ENCODE measurements at places on chromosomes 6 and 20.

- DNase-seq: no peak
Measured at GRCh38 chr6:11598687-11599086, 61.1 kb downstream of the TMEM170B start.

- no peak for DNase-seq
Measured at GRCh38 chr6:17086469-17086868, 15.4 kb upstream of the STMND1 start.

- DNase-seq: no peak
Measured at GRCh38 chr20:35055445-35056276, 36.9 kb downstream of the TRPC4AP start.

- no peak for DNase-seq
Measured at GRCh38 chr20:60167812-60168211, 209.6 kb downstream of the CDH26 start.

DNA sequence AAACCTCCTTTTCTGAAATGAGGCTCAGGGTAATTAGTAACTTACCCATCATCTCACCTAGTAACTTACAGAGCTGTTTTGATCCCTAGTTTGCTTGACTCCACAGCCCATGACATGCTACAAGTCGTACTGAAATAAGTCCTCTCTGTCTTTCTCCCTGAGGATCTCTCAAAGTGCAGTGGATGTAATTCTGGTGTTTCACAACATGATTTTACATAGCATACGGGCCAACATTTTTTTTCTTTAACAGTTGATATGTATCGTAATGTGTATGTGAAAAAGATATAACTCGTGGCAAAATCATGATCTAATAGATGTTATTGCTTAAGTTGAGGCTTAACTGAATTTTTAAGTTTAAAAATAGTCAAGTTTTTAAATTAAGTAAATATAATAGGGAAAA lies 45.0 kb downstream of the TSHZ2 start:
- DNase-seq: no peak

- no peak for DNase-seq
Measured at GRCh38 chr6:151847064-151847463, 39.6 kb downstream of the ESR1 start.

DNA sequence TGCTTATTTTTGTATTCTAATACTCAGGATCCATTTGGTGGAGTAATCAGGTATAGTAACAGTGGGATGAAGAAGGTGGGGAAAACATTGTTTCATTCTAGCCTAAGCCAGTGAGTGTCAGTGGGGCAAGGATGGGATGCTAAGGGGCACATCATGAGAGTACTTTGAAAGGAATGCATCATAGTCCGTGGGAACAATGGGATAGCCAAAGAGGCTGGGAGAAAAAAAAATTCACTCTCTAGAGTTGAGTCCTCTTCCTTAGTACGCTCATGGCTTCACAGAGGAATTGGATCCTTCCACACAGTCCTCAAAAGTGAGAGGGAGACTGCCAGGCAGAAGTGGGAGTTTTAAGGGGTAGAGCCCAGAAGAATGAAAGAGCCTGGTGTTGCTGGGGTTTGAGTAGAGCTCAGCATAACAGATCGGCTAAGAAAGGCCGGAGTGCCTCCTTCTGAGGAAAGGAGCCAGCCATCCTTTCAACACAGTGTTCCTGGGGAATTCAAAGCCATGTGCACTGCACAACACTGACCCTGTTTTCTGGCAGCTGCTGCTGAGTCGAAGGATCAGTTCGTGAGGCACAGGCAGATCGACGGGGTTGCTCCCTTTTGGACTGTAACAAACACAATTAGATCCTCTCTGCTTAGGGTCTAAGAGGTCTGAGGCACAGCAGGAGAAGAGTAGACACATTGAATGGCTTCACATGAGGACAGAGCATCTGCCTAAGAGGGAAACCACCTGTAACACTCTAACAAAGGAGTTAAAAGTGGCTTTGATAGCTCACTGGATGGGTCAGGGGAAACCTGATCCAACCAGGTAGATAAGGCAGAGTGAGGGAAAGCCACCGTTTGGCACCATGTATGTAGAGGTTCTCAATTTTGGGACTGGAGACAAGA lies 61.2 kb downstream of the ELOVL5 start:
- DNase-seq: no peak

GRCh38 chr6:78962448-78962847 lies 95.1 kb downstream of the IRAK1BP1 start:
- no peak for DNase-seq

- no peak for DNase-seq
Measured at GRCh38 chr6:94464018-94464510, 1044.7 kb upstream of the EPHA7 start.

DNA sequence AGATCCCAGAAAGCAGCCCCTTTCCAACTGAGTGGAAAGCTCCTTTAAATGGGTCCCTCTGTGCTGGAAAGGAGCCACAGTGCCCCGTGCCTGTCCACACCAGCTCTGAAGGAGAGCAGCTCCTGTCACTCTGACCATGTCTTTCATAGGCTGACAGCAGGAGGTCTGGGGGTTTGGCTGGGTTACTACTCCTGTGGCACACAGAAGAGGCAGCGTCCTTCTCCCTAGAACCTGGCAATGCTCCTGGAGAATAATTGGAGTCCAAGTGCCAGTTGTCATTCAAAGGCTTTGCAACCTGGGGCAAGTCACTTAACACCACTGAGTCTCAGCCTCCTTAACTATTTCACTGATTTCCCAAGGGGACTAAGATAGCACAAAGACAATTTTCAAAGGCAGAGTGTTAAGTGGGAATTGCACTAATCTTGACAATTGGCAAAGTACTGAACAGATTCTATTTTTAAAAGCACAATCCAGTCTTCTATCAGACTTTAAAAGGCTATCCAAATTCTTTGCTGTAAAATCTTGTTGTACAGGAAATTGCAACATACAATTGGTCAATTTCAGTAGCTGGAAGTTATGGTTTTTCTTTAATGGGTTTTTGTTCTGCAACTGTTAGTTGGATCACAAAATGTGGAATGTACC lies 457.2 kb downstream of the KIF16B start:
- DNase-seq: no peak

DNA sequence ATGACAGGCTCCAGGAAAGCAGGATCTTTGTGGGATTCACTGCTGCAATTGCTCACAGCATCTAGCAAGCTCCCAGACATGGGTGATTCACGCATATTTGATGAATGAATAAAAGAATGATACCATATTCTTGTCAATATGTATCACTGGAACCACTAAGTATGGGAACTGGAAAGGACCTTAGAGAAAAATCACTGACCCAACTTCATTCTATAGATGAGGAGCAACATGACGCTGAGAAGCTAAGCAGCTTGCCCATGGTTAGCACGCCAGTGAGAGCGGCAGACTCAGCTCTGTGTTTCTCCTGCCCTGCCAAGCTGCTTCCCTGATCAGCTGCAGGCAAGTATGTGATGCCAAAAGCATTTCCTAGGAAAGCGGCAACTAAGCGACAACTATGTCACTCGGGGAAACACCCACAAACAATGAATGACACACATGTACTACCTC lies 66.8 kb downstream of the PPP1R3G start:
- DNase-seq: no peak

GRCh38 chr6:72819609-72820008 lies 197.7 kb downstream of the KCNQ5 start:
- DNase-seq: no peak

DNA sequence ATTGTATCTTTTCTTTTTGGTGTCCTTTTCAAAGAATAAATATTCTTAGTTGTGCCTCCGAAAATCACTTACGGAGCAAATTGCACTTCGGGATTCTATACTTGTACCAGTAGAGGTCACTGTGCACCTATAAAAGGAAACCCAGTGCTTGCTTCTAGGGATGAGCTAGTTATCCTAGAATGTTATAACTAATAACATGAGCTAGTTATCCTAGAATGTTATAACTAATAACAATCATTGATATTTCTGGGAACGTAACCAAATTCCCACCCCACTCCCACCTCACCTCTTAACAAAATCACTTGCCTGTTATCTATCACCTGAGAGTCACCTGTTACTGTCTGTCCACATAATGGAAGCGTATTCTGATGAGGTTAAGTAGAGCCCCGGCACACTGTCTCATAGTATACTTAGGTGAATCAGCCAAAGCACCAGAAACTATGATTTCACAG lies 126.9 kb upstream of the TIAM2 start:
- no peak for DNase-seq

DNA sequence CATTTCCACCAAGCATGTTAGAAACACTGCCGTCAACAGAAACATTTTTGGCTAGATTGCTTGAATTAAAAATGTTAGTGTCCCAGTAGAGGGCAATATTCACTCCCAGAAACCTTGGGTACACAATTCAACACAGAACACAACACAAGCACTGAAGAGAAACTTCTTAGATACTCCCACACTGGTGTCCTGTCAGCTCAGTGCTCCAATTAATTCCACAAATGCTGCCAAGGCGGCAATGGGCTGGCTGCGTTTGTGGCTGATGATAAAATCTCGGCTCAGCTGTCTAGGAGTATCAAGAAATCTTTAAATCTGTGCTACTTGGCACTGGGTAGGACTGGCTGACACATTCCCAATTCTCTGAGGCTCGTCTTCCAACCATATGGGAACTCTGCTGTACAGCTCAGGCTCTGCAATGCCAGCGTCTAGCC lies 39.3 kb downstream of the BEND3 start:
- DNase-seq: no peak

DNA sequence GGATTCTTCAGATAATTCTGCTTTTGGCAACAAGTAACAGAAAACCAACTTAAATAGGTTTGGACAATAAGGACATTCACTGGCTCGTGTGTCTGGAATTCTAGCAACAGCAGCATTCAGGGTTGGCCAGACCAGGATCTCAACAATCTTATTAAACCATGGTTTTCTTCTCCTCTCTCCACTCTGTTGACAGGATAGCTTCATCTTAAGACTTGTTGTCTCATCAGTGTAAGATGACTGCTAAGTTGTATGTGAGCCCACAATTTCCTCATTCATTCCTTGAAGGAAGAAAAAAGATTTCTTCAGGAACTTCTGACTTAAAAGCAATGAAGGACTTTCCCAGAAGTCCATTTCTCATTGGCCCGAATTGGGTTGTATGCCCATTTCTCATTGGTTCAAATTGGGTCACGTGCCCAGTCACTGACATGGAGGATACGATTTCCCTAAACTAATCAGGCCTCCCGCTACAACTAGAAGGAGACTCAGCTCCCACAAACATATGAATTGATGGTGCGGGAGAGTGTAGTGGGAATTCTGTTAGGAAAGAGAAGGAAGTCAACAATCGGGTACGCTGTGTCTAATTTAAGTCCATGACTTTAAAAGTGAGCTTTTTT lies 83.7 kb downstream of the SLC22A3 start:
- no peak for DNase-seq

DNA sequence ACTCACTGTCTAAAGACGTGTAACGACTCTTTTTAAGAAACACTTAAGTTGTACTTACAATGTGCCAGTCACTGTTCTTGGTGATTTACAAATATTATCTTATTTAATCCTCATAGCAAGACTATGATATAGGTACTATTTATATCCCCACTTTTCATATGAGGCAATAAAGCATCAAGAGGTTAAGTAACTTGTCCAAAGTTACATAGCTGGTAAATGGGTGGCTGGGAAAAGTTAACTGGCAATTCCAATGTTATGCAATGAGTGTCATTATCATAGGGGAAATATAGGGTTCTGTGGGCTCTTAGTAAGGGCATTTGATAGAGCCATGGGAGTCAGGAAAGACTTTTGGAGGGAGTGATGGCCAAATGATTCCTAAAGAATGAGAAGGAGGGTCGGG lies 21.4 kb upstream of the RIPOR2 start:
- DNase-seq: no peak

DNA sequence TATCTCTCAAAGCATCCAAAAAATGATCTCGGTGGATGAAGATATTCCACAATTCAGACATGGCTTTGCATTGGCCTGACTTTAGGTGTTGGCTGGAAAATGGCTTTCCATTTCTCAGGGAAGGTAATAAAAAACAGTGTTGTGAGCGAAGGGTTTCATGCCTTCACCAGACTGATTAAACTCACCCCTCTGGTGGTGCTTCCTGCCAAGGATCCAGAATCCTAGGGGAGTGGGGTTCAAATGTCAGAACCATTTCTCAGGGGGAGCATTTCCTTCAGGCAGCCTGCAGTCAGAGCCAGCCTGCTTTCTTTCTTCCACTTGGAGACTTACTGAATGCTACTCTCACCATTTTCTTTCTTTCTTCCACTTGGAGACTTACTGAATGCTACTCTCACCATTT lies 45.7 kb upstream of the SMIM28 start:
- no peak for DNase-seq

DNA sequence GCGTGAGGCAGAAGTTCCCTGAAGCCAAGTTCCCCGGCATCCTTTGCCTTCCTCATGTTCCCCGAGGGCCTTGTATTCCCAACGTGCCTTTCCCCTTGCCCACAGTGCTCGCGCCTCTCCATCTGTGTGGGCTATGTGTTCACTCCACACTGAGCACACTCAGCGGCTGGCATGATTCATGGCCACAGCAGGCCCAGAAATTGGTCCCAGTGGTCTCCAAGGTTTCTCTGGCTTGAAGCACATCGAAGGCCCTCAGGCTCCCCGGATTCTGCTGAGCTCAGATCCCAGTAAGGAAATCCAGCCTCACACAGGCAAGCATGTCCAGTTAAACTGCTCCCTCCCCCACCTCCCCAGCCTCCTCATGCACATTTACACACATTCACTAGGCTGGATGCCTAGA lies 123.6 kb downstream of the ISM1 start:
- no peak for DNase-seq

DNA sequence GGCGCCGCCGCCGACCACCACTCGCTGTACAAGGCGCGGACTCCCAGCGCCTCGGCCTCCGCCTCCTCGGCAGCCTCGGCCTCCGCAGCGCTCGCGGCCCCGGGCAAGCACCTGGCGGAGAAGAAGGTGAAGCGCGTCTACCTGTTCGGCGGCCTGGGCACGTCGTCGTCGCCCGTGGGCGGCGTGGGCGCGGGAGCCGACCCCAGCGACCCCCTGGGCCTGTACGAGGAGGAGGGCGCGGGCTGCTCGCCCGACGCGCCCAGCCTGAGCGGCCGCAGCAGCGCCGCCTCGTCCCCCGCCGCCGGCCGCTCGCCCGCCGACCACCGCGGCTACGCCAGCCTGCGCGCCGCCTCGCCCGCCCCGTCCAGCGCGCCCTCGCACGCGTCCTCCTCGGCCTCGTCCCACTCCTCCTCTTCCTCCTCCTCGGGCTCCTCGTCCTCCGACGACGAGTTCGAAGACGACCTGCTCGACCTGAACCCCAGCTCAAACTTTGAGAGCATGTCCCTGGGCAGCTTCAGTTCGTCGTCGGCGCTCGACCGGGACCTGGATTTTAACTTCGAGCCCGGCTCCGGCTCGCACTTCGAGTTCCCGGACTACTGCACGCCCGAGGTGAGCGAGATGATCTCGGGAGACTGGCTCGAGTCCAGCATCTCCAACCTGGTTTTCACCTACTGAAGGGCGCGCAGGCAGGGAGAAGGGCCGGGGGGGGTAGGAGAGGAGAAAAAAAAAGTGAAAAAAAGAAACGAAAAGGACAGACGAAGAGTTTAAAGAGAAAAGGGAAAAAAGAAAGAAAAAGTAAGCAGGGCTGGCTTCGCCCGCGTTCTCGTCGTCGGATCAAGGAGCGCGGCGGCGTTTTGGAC lies 2.0 kb downstream of the SOX4 start:
- no peak for DNase-seq

- DNase-seq: no peak
Measured at GRCh38 chr20:47165376-47165865, 191.1 kb downstream of the ZMYND8 start.
